Psoas muscle (tissue), 8 donors: ENCODE measurements at places on chromosomes 2 and 18. TPM values are rescaled to one million over a fixed set of nuclear protein-coding genes. Genes with fewer than 3 reads are reported as not detected.

Gene DES
- total RNA-seq = 14,820 TPM

Gene POTEJ
- not detected for total RNA-seq

Gene TEKT4
- total RNA-seq = 0.19 TPM

Gene KCNK3
- 0.15 TPM for total RNA-seq

Gene ST6GAL2
- total RNA-seq = not detected

Gene SERPINB3
- total RNA-seq = not detected
